Epithelial cell of prostate (primary cell): ENCODE measurements at places on chromosomes 2 and 18.

DNA sequence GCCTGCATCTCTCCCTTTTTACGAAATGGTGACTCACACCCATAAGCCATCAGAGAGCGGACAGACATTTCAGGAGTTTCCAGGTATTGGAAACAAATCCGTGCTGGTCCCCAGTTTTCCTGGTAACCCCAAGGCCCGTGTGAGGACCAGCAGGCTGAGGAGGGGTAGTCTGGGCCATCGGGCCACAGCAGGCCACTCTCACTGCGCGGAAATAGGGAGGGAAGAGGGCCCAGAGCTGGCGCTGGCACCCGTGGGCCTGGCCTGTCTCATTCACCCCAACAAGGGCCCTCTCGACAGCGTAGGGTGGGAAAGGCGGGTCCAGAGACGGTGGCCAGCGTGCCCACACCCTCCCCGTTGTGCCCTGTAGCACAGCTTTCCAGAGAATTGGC, 13.7 kb upstream of the FAHD2A start:
- no peak for DNase-seq

- no peak for DNase-seq
These were observed 91.8 kb upstream of the ZNF521 start for GRCh38 chr18:25443776-25444175.

- DNase-seq = no peak
These were observed 192.0 kb downstream of the SH3BP4 start for GRCh38 chr2:235143789-235144188.

GRCh38 chr18:26548415-26549262, at the start of gene KCTD1:
Gene KCTD1, minus strand, starts transcription at chr18:26548553. Its CDS starts 17 bp downstream, at chr18:26548536.
- DNase-seq = no peak

DNA sequence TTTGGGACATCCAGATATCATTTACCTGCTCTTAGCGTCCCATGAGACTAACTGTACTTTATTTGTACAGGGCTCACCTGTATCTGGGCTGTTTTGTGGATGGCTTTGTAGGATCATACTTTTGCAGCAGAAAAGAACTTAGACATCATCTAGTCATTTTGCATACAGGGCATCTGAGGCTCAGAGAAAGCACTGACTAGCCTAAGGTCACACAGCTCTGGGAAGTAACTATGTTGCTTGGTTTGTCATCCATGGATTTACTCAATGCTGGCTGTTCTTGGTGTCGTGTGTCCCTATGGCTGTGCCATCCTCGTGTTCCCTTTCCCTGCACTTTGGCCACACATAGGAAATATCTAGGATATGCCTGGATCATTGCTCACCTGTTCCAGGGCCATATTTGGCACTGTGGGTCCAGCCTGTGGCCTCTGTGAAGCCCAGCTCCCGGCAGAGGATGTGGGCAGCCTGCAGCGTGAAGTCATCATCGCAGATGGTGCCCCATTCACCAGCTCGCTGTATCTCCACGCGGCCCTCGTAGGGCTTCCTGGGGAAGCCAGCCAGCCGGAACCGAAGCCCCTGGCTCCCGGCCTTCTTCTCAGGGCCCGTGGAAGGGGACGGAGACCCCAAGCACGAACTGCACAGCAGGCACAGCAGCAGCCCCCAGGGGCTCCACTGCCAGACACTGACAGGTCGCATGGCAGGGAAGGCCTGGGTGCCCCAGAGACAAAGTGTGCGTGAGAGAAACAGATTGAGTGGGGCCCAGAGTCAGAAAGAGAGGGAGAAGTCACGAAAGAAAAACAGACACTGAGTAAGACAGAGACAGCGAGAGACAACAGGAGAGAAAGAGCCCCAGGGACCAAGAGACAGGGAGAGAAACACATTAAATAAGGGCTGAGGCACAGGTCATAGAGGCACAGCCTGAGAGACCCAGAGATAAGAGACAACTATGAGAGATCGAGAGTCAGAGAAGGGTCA, 1.5 kb downstream of the LOXL3 start:
- DNase-seq = no peak

- DNase-seq = no peak
These were observed 91.2 kb downstream of the ASAP2 start for GRCh38 chr2:9297807-9298206.

- DNase-seq = no peak
These were observed 171.4 kb upstream of the EPAS1 start for GRCh38 chr2:46125798-46126197.

DNA sequence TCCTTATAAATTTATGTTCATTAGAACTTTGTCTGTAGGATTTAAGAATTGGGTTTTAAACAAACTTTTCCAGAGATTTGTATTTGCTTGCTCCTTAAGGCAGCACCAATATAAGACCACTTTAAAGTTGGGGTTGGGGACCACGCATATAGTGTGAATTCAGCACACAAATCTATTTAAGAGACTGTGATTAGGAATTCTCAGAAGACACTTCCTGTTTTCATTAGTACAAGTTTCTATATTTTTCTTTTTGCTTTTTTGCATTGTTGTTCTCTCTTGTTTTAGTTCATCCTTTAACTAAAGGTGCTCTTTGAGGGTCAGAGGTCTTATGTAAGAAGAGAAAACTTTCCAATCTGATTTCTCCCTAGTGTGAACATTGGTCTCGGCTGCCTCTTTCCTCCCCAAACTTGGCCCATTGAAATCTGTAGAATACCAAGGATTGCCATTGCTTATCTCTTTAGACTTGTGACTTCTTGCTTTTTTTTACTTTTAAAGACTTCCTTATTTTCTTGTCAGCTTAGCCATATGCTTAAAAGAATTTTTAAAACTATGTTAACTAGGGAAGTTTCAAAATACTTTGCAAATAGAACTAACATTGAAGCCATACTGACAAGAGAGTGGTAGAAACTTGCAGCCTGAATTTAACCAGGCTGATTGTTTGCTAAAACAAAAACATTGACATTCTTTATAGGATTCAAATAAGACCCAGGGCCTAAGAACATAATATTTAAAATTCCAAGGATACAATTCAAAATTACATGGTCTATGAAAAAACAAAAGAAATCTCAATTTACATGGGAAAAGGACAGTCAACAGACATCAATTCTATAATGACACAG, 264.1 kb upstream of the FN1 start:
- no peak for DNase-seq

GRCh38 chr2:127632592-127633489, 13.1 kb upstream of the GPR17 start:
- DNase-seq = no peak

DNA sequence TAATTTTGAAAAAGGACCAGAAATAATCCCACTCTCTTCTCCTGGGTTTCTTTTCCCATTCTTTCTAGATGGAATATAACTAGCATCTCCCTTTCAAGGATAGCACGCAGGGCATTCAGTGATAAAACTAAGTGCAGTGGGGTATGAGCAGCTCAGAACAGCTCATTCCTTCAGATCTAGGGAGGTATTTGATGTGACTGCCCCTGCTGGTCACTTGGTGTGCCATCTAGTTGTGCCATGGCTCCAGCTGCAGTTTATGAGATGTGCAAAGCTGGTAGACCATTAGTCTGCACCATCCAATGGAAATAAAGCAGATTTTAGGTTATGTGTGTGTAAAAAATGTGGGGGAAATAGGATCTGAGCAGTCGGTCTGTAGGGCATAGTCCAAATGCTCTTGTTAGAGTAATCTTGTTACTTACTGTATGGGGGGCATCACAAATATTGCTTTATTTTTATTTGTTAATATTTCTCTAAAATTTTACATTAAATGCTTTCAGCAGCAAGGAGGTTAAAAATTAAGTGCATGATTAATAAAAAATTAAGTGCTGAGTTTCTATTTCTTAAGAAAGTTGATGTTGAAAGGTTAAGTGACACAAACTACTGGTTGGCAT, 38.9 kb downstream of the CTAGE1 start:
- no peak for DNase-seq

DNA sequence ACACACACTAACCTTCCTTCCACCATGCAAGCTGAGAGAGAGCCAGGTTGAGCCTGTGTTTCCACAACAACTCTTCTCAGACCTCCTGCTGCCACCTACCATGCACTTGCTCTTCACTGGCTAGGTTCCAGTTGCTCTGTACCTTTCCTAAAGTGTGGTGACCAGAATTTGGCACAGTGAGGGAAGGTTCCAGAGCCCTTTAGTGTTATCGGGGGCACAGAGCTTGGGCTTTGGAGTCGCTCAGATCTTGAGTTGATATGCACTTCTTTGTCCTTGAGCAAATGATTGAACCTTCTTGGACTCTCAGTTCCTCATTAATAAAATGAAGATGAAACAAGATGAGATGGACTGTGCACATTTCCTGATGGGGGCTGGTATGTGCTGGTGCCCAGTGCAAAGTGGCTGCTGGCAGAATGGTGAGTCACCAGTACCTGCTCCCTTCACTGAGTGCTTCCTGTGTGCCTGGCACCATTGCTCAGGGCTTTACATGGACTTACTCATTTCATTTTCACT, 47.1 kb downstream of the NEDD4L start:
- DNase-seq = peak; percentile 57

- no peak for DNase-seq
These were observed 58.1 kb downstream of the PXDN start for GRCh38 chr2:1685957-1686783.

DNA sequence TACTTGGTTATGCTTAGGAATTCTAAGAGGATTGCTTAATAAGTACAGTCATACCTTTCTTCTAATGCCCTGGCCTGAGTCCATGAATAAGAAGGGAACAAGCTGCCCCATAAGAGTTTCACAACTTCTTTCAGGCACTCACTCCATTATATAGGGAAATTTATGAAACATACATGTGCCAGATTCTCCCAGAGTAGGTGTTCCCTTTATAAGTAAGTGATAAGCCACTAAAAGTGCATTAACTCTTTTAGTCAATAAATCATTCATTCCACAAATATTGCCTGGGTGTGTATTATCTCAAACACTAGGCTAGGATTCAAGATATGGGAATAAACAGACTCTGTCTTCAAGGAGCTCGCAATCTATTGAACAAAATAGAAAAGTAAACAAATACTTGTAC, 84.5 kb upstream of the RBBP8 start:
- peak; percentile 52 for DNase-seq

GRCh38 chr2:173952267-173953046, 12.7 kb downstream of the SP3 start:
- no peak for DNase-seq

GRCh38 chr2:64562148-64562784, 38.1 kb downstream of the AFTPH start:
- no peak for DNase-seq

GRCh38 chr2:218329826-218330593, 26.6 kb upstream of the CATIP start:
- DNase-seq = no peak

DNA sequence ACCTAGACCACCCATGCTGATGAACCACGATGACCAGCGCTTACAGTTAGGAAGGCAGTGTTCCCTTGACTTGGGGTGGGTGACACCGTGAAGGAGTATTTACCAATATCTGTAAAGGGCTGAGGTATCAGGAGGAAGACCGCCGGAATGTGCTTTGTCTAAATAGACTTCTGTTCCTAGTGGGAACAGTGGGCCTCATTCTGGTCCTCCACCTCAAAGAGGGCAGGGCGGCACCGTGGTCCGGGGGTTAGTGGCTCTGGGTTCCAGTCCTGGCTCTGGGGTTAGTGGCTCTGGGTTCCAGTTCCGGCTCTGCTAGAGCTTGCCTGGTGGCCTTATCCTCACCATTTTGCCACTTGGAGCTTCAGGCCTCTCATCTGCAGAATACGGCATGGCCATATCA, 91.6 kb upstream of the SMAD2 start:
- DNase-seq = no peak
